NT2/D1 (cell line): ENCODE measurements at places on chromosomes 5 and 9.

- peak; percentile 68 for DNase-seq
These were observed 71.4 kb downstream of the SERINC5 start for GRCh38 chr5:80184235-80185023.

DNA sequence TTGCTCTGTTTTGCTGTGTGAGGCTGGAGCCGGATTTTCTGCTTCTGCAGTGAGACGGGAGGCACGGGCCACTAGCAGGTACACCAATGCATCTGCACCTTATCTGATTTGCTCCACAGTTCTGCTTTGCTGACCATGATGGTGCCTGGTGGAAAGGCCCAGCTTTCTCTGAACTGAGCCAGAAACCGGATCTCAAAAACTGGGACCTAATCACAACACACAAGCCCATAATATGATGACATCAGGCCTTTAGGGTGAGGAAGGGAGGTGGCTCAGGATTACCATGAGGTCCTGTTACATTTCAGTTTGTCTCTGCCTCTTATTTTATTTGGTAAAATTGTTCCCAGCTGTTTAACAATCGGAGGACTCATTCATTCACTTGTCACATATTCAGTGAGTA lies 49.8 kb downstream of the FGF1 start:
- no peak for DNase-seq

DNA sequence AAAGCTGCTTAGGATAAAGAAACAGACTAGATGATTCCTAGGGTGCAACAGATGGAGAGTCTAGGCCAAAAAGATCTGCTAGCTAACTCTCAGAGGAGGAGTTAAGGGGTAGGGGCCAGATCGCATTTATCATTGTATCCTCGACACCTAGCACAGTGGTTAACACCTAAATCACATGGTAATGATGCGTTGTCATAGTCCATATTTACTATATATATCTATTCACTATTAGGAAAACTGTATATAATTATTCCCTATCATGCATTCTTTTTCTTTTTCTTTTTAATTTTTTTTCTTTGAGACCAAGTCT lies 92.8 kb upstream of the SLC44A1 start:
- DNase-seq: no peak

DNA sequence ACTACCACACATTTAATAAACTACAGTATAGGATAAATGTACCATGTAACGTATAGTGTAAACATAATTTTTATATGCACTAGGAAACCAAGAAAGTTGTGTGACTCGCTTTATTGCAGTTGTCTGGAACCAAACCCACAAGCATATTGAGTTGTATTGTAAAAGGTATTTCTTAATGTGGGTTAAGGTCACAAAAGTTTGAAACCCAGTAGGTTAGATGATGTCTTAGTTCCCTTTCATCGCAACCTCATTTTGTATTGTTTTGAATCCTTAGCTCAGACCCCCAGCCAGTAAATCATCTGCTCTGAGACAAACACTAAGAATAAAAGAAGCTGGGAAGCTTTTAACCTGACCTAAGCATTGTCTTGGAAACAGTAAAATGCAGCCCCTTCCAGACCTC lies 79.1 kb downstream of the TRIO start:
- no peak for DNase-seq

DNA sequence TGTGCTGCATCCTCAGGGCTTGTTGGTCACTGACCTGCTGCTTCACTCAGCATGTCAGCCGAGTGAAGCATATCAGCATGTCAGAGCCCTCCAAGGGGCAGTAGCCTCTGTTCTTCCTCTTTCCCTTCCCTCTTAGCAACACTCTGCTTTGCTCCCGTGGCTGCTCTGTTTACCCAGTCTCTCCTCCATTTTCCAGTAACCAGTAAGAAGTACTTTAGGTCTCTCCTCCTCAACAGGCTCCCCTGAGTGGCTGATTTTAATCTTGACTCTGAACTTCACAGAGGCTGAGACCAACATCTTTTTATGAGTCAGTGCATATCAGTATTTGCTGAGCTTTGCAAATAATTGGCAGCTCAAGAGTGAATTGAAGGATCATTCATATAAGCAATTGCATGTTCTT lies 18.6 kb upstream of the ADRB2 start:
- DNase-seq: no peak

DNA sequence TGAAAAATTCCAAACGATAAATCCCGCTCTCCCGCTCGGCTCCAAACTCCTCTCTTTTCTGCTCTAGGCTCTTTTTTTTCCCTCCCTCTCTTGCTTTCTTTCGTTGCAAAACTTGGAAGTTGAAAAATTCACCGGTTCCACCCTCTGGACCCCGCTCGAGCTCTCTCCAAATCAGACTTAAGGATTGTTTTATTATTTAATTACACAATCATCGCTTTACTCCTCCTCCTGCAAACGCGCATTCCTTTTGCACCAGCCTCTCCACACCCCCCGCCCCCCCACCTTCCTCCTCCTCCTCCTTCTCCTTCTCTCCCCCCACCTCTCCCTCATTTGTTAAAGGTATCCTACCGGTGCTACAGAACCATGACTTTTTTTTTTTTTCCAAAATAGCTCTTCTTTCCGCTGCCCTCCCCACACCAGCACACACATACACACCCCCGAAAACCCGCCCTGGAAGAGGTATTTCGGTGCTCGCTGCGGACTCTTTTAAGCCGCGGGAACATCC lies 535 bp upstream of the NFIB start:
- DNase-seq: peak; percentile 68

GRCh38 chr5:124740991-124741583 lies 5.4 kb downstream of the ZNF608 start:
- no peak for DNase-seq

GRCh38 chr9:88776717-88777497 lies 214.4 kb upstream of the S1PR3 start:
- DNase-seq: no peak

DNA sequence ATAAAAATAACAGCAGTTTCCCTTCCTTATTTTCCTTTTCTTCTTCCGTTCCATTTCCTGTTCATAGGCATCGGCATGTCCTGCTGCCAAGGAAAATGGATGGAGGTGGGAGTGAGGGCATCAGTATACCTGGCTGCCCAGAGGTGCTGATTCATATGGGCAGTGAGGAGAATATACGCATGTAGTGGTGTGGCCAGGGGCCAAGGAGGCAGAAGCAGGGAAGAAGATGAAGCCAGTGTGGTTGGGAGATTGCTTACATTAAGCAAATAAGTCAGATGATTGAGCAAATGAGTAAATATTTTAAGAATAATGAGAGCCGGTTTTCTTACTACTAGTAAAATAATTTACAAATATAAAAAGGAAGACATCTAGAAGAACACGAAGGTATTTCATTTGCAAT lies 344.9 kb upstream of the PAPPA start:
- no peak for DNase-seq

- DNase-seq: no peak
These were observed 42.7 kb upstream of the IRX4 start for GRCh38 chr5:1925111-1926070.

DNA sequence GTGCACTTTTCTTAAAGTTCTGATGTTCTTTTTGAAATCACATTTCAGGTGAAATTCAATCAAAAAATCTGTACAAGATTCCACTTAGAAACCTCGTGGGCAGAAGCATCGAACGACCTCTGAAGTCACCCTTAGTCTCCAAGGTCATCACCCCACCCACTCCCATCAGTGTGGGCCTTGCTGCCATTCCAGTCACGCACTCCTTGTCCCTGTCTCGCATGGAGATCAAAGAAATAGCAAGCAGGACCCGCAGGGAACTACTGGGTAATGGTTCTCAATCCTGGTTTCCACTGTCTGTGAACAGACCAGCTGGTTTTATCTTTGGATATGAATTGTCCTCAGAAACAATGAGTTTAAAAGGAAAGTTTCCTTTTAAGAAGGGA lies 8.1 kb upstream of the SLC2A8 start:
- no peak for DNase-seq

DNA sequence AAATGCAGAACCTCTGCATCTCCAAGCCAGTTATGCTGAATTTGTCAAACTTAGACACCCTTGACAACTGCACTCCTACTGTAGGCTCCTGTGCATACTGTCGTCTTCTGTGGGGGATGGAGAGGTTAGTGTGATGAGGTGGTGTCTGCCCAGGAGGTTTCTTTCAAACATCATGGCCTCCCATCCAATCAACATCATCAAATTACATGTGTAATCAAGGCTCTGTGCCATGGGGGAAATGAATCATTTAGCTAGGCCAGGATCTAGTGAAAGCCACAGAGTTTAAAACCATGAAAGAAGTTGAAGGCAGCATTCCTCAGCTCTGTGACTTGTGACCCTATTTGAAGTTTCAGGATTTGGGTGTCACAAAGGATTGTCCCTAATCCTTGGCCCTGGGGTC lies 240.6 kb downstream of the MARCHF11 start:
- DNase-seq: no peak

DNA sequence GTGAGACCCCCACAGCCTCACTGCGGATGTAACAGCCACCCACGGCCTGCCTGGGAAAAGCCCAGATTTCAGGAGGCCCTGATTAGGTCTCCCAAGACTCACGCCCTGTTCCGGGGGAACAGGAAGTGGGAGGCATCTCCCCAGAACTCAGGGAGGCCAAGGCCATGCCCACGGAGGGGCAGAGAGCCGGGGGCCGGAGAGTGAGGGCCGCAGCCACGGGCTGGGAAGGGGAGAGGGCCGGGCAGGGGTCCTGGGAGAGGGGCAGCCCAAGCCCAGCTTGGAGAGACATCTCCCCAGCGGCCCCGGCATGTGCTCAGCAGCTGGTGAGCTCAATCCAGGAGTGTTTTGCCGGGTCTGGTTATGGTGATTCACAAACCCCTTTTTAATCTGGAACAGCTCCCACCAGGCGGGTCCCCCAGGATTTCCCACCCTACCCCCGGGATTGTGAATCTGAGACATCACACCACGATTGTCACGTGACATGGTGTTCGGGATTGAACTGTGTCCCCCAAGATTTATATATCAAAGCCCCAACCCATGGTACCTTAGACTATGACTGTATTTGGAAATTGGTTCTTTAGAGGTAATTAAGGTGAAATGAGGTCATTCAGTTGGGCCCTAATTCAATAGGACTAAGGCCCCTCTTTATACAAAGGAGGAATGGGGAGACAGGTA lies 26.6 kb downstream of the KCNT1 start:
- no peak for DNase-seq

- DNase-seq: no peak
These were observed 80.5 kb downstream of the STK10 start for GRCh38 chr5:172107571-172107970.

DNA sequence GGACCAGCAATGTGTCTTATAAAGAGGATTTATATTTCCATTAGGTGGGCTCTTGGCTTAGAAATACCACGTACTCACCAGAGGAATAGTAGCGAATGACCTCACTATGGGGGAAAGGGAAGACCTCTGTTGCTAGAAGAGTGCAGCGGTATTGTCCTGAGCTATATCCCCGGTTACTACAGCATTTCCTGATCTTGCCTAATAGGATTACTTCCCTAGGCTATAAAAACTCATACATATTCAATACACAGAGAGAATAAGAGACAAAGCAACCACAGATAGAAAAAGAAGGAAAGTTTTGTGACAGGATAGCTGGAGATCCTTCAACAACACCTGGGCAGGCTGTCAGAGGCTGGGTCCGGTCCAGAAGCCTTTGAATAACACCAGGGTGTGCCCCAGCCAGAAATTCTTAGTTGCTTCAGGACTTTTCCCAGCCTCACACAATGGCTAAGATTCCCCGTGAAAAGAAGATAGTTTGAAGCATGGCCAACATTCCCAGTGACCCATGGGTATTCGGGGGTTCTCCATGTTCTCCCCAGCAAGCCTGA lies 85.4 kb downstream of the TRIM36 start:
- no peak for DNase-seq

GRCh38 chr9:121321016-121321503 lies 49.0 kb downstream of the STOM start:
- no peak for DNase-seq

DNA sequence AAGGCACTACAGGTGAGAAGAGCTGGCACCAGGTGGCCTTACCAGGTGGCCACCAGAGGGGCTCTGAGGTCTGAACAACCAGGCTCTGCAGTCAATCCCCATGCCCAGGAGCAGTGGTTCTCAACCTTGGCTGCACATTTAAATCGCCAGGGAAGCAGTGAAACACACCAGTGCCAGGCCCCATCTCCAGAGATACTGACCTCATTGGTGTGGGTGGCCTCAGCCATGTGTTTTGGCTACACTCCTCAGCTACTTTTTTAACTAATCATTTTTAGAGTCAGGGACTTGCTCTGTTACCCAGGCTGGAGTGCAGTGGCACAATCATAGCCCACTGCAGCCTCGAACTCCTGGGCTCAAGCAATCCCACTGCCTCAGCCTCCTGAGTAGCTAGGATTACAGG lies 56.0 kb downstream of the GABBR2 start:
- DNase-seq: no peak

GRCh38 chr9:84744195-84744594 lies 74.7 kb downstream of the NTRK2 start:
- DNase-seq: no peak

GRCh38 chr5:90590-91547 lies 1.1 kb upstream of the PLEKHG4B start:
- no peak for DNase-seq

DNA sequence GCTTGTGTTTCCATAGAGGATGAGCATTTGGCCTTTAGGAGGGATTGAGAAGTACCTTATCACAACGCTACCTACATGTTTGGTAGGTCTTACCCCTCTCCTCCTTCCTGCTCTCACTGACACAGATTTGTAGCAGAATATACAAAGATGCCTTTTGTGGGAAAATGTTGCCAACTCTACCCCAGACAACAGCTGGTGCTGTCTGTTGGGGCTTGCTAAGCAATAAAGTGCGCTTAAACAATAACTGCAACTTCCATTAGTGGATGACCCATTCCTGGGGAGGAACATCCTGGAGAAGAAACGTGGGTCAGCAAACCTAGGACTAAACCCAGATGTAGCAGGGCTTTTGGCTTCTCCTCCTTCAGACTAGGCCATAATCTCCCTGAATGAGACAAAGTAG lies 174.3 kb downstream of the EFNA5 start:
- no peak for DNase-seq

DNA sequence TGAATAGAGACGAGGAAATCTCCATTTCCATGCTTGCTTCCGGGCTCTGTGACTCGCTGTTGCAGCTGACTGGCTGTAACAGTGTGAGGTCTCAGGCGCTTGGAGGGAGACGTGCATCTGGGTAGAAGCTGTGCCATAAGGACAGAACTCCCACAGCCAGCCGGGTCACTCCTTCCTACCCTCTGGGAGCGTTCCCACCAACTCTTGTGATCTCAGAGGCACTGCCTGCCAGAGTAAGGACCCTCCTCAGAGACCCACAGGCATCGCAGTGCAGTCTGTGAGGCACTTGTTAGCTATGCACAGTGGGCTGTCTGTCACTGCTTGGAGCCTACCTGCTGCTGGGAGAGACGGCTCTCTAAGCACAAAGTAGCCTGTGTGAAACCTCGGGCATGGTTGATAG lies 203.4 kb upstream of the SEMA6A start:
- peak; percentile 46 for DNase-seq
